Airway epithelial cell (primary cell): ENCODE measurements at places on chromosomes 5 and 9. TPM values are rescaled to one million over a fixed set of nuclear protein-coding genes. Genes with fewer than 3 reads are reported as not detected.

The MLANA gene
- not detected in 2 replicates for total RNA-seq

The LIX1 gene
- not detected in 2 replicates for total RNA-seq

The MRPS30 gene
- 56.3 and 62.3 TPM in 2 replicates for total RNA-seq

The SVEP1 gene
- total RNA-seq = 0.19 and 0.21 TPM in 2 replicates

The FUT7 gene
- total RNA-seq = not detected in 2 replicates

The CCDC183 gene
- total RNA-seq = 0.42 TPM in 1 of 2 replicates, not detected in the other

The SLC25A48 gene
- total RNA-seq = not detected in 2 replicates

The TUSC1 gene
- 20.3 and 21.8 TPM in 2 replicates for total RNA-seq

The FAM221B gene
- total RNA-seq = not detected in 2 replicates

The PCDHGA12 gene
- 4.7 and 5.6 TPM in 2 replicates for total RNA-seq

The CDH9 gene
- not detected in 2 replicates for total RNA-seq

The GDNF gene
- not detected in 2 replicates for total RNA-seq

The SLC27A4 gene
- total RNA-seq = 40.7 and 48.2 TPM in 2 replicates

The ADAMTS16 gene
- not detected in 2 replicates for total RNA-seq

The MELK gene
- total RNA-seq = 26.9 and 34.1 TPM in 2 replicates

The PNPLA7 gene
- total RNA-seq = 0.09 and 0.28 TPM in 2 replicates

The CCDC192 gene
- total RNA-seq = not detected in 2 replicates

The IL9 gene
- total RNA-seq = not detected in 2 replicates

The ENC1 gene
- 14.0 and 27.2 TPM in 2 replicates for total RNA-seq

The CDKN2A gene
- 18.5 and 21.6 TPM in 2 replicates for total RNA-seq

The DDX4 gene
- total RNA-seq = not detected in 2 replicates

The UGT3A2 gene
- not detected in 2 replicates for total RNA-seq

The ANAPC2 gene
- 14.7 and 15.9 TPM in 2 replicates for total RNA-seq

The MOB3B gene
- 5.3 and 6.0 TPM in 2 replicates for total RNA-seq

The C1QTNF3 gene
- 0.92 and 2.9 TPM in 2 replicates for total RNA-seq

The SHISAL2B gene
- total RNA-seq = not detected in 2 replicates

The AGXT2 gene
- total RNA-seq = not detected in 2 replicates

The FNIP1 gene
- 8.5 and 9.6 TPM in 2 replicates for total RNA-seq

The EIF4EBP3 gene
- 6.0 and 6.3 TPM in 2 replicates for total RNA-seq

The PTPRD gene
- total RNA-seq = 0.23 and 0.28 TPM in 2 replicates

The SLC1A1 gene
- total RNA-seq = 1.4 and 1.7 TPM in 2 replicates

The PDGFRB gene
- 3.9 and 4.9 TPM in 2 replicates for total RNA-seq

The C9 gene
- not detected in 2 replicates for total RNA-seq

The C9orf43 gene
- 0.09 and 0.35 TPM in 2 replicates for total RNA-seq

The GPX8 gene
- 26.2 and 35.0 TPM in 2 replicates for total RNA-seq

The IFNE gene
- 2.9 and 3.5 TPM in 2 replicates for total RNA-seq

The OR2K2 gene
- not detected in 2 replicates for total RNA-seq

The PCDHAC1 gene
- total RNA-seq = 0.07 TPM in 1 of 2 replicates, not detected in the other

The GCNT4 gene
- 1.3 and 3.1 TPM in 2 replicates for total RNA-seq

The SLC6A19 gene
- total RNA-seq = not detected in 2 replicates

The IL5 gene
- not detected in 2 replicates for total RNA-seq

The TRPM3 gene
- not detected in 2 replicates for total RNA-seq

The QRFP gene
- not detected in 2 replicates for total RNA-seq

The TMEM174 gene
- total RNA-seq = not detected in 2 replicates

The SLIT3 gene
- total RNA-seq = 0.88 and 1.3 TPM in 2 replicates

The TAS2R1 gene
- total RNA-seq = not detected in 2 replicates

The GLRA1 gene
- not detected in 2 replicates for total RNA-seq

The IFNA21 gene
- not detected in 2 replicates for total RNA-seq

The PROB1 gene
- total RNA-seq = 0.79 and 1.6 TPM in 2 replicates

The NTNG2 gene
- 0.07 TPM in 1 of 2 replicates, not detected in the other for total RNA-seq
